Stimulated activated CD8-positive, alpha-beta memory T cell treated with anti-CD3 and anti-CD28 coated beads, Interleukin-12 subunit alpha, Interleukin-12 subunit beta, amount 100 ng/mL, for 4 hours (primary cell): ENCODE measurements at places on chromosomes 5 and 9.

DNA sequence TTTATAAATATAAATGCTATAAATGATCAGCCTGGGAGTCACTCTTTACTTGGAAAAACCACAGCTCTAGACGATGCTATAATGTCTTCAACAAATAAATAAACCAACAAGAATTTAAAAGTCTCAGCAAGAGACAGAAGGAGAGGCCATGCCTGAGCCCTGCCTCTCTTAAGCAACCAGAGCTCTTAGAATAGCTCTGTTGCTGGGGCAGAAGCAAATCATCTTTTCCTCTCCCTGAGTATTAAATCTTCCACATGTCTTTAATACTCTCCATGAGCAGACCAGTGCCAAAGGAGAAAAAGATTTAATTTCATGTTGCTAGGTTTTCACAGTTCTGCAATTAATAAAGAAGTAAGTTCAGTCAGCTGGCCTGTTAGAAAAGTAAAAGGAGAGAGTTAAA is 408.0 kb upstream of the SLC30A5 start:
- DNase-seq, result no peak

- DNase-seq, result no peak
Observed at GRCh38 chr9:18526685-18527084, 52.7 kb downstream of the ADAMTSL1 start.

GRCh38 chr9:34990908-34991606 is 1.5 kb downstream of the DNAJB5 start:
- DNase-seq, result no peak

DNA sequence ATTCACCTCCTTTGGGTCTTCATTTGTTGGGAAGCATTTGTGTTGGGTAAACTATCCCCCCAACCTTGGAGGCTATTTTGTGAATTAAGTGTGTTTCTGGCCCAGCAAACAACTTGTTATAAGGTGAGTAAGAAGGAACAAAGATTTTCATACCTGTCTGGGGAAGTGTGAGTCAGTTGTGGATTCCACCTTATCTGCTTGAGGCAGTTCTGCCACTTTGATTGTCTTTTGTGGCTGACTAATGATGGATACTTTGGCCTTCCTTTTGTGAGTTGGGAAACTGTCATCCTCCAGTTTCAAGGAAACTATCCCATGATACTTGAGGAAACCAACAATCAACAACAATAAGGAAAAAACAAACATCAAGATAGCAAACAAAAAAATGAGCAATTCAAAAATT is 24.6 kb upstream of the CER1 start:
- no peak for DNase-seq

DNA sequence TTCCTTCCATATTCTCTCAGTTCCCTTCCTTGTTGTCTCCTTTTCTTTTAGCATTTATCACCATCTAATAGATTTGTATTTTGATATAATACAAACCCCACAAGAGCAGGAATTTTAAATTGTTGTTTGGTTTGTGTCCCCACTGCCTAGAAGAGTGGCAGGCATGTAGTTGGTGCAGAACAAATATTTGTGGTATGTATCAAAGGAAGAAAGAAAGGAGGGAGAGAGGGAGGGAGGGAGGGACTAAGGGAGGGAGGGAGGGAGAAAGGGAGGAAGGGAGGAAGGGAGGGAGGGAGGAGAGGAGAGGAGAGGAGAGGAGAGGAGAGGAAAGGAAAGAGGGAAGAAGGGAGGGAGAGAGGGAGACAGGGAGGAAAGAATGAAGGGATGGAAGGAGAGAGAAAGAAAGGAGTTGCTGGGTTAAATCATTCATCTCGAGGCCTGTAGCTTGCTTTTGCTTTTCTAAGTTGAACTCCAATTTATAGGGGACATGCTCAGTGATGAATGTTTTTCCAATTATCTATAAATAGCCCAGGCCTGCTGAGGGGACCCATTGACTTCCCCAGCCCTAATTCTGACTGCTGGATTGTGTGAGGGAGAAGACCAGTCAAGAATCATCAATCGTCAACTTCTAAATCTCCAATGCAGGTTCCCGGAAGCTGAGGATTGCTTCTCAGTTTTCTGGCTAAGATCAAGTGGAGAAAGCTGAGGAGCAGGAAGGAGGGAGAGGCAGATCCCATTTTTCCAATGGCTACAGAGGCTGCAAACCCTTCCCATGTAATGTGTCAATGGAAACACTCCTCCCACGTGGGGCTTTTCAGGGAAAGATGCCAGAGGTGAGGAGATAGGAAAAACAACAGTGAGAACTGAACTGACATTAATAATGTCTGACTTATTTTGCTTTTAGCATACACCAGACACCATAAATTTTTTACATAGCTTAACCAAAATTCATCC is 320.7 kb downstream of the ASTN2 start:
- no peak for DNase-seq

DNA sequence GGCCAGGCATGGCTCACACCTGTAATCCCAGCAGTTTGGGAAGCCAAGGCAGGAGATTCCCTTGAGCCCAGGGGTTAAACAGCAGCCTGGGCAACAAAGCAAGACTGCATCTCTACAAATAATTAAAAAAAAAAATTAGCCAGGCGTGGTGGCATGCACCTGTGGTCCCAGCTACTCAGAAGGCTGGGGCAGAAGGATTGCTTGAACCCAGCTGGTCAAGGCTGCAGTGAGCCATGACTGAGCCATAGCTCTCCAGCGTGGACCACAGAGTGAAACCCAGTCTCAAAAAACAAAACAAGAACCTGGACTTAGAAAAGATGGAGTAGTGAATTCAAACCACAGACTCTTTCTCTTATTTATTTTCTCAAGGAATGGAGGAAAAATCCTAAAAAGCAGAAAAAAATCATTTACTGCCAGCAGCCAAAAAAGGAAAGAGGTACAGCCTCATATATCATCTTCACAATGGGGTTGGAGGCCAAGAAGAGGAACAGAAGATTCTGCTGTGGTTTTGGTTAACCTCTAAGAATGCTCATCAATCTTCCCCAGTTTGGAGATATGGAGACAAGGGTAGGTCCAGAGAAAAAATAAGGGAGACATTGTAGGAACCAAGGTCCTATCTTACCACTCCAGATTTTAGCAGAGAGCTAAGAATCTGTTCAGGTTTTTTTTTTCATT is 40.0 kb upstream of the MYO10 start:
- DNase-seq, result no peak
